ENCODE measurements at places on chromosomes 11 and 22.
A peak's percentile ranks its signal among the peaks of the same experiment; 100 is the strongest.

GRCh38 chr22:47148956-47149728 lies 386.7 kb downstream of the TBC1D22A start:
- no peak for DNase-seq

GRCh38 chr22:23138584-23139435 lies 3.0 kb downstream of the RSPH14 start:
- no peak for DNase-seq

- no peak for DNase-seq
Measured at GRCh38 chr11:44445500-44446365, 119.7 kb upstream of the CD82 start.

DNA sequence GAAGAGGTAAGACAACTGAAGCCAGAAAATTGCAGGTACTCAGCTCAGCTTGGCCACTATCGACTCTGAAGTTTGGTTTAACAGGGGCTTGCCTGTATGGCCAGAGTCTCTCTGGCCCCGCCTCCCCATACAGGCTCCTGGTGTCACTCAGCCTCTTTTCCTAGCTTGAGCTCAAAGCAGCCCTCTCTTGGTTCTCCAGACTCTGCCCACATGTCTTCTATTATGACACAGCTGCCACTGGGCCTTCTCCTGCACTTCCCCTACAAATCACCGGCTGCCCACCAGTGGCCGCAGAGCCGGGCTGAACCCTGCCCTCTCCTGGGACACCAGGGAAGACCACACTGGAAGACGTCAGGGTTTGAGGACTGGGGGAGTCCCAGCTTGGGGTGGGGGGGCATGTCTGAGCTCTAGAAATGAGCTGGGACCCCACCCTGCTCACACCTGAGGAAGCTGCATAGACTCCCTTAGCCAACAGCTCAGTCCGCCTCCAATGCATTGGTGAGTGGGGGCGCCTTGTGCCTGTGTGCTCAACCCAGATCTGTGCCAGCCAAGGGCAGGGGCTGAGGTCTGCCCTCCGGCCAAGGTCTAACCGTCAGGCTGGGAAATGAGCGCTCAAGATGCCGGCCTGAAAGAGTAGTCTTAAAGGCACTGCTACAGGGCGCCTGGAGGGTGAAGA lies 94.4 kb upstream of the LMO1 start:
- no peak for DNase-seq

DNA sequence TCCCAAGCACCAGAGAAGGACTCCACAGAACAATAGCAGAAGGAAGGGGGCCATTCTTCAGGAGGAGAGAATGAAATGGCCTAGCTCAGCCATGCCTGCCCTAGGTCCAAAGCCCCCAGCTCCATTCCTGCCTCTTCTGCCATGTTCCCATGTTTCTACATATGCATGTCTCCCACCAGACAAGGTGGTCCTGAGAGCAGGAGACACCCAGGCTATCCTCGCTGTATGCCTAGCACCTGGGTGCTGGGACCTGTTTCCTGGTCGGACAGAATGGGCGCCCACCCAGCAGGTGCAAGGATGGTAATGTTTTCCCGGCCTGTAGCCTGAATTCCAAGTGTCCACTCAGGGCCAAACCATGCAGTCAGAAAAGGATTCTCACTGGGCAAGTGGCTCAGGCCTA lies 30.2 kb upstream of the SLC35C1 start:
- DNase-seq = no peak

DNA sequence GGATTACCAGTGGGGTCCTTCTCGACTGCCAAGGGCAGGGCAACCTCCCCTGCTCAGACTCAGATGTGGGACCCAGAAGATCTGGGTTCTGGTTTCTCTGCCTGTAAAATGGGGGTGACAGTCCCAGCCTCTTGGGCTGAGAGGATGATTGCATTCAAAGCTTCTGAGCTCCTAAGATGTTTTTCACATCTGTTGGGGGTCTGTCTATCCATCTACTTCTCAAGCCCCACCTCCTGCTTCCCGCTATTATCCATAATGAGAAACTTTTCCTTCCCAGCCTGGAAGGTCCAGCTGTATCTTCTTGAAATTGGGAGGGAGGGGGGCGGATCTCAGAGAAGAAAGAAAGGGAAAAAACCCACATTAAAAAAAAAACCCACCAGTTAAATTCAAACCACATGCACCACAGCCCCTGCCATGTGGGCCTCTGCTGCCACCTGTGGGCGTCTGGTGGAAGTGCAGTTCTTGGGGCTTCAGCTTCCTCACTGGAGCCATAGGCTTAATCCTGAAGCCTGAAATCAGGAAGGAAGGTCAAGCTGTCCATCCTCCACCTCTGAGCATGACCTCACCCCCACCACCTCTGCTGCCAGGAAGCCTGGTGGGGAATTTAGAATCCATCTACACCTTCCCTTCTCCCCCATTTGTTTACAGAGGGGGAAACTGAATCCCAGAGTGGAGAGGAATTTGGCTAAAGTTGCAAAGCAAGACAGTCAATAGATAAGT lies 27.3 kb downstream of the ARHGEF17 start:
- DNase-seq = peak; percentile 86

- DNase-seq = peak; percentile 46
Measured at GRCh38 chr11:122108192-122108799, 7.7 kb downstream of the BLID start.

DNA sequence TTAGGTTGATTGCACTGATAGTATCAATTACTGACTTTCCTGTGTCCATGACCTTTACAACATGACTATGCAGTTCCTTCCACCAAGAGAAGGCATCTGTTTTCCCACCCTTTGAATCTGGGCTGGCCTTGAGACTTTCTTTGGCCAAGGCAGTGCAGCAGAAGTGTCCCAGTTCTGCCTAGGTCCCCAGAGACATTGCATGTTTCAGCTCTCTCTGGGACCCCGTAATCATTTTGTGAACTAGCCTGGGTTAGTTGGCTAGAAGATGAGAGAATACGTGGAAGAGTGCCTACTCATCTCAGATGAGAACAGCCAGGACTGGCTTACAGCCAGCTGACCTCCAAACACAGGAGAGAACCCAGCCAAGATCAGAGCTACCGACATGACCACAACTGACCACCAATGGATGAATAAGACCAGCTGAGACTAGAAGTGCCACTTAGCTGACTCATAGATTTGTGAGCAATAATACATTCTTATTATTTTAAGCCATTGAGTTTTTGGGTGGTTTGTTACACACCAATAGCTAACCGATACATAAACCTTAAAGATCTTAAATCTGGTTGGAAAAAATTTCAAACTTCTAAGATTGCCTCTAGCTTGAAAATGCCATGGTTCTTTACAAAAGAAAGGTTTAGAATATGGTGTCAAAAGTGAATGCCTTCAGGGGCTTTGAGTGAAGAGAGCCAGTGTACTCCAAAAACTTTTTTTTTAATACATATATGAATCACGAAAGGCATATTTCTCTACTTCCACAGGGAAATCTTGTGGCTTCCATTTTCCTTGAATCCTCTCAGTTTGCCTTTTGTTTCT lies 145.2 kb downstream of the FBXO7 start:
- DNase-seq = no peak

DNA sequence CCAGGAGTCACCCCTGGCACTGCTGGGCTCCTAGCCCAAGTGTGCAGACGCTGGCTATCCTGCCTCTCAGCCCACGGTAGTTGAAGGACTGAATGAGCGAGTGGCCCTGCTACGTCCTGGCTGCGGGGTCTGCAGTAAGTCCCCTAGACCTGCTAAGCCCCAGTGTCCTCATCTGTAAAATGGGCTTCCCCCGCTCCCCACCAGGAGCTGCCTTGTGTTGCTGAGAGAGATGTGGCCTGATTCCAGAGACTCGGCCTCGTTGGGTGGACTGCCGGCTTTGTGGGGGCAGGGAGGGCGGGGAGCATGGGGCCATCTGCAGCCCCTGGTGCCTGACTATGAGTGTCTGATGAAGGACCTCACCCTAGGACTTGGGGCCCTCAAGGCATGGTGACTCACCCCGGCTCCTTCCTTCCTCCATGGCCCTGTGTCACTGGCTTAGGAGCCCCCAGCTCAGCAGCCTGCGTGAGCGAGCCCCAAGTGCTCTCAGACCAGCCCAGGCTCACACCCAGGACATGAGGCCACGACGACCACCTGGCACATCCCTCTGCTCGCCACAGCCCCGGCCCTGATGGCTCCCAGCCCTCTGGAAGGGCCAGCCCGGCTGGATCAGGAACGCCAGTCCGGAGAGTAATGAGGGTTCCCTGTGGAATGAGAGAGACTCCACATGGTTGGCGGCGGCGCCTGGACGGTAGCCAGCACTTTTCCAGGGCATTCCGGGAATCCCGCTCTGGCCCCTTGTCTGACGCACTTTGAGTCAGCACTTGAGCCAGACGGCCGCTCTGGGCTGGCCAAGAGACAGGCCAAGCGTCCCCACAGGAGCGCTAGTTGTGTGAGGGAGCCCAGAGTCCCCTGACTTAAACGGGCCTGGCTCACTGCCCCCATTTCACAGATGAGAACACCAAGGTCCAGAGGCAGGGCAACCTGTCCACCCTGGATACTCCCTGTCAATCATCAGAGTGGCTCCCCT lies 50.5 kb upstream of the SHISAL1 start:
- no peak for DNase-seq

- DNase-seq = no peak
Measured at GRCh38 chr22:23375031-23375827, 194.9 kb downstream of the BCR start.

DNA sequence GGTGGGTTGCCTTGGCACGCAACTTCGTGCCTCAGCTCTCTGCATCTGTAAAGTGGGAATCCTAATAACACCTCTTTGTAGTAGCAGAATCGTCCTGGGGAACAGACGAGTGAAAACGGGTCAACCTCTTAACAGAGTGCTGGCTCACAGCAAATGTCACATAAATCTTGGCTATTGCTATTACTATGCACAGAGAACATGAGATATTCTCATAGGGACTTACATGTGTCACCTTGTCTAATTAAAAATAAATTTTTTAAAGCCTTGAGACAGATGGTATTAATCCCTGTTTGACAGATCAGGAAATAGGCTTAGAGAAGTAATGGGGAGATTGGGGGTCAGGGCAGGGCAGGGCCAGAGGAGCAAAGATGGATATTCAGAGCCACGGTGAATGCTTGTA lies 44.3 kb upstream of the IGSF9B start:
- DNase-seq = no peak

DNA sequence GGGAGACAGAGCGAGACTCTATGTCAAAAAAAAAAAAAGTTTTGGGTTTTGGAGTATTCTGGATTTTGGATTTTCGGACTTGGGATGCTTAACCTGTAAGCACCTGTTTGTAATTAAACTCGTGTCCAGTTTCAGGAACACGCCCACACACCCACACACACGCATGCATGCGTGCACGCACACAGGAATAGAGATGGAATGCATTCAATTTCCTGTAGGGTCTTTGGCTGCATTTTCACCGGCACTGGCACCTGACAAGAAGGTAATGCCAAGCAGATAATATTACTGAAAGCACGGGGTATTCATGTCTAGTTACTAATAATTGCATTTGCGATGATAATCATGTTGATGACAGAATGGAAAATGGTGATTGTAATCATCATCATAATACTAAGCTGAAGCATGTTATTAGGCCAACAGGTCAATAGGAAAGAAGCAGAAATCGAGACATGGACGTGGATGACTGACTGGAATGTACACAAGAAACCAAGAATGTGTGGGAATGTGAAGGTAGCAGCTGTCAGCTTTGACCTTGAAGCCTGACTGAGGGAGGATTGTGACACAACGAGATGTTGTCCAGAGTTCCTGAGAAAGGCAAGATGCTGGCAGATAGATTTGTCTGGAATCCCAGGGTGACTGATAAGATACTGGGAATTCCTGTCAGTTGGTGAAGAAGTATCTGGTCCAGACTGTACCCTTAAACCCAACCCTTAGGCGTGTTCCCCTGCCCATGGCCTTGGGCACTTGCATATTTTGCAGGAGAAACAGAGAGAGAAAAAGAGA lies 108.6 kb downstream of the SYN3 start:
- no peak for DNase-seq

DNA sequence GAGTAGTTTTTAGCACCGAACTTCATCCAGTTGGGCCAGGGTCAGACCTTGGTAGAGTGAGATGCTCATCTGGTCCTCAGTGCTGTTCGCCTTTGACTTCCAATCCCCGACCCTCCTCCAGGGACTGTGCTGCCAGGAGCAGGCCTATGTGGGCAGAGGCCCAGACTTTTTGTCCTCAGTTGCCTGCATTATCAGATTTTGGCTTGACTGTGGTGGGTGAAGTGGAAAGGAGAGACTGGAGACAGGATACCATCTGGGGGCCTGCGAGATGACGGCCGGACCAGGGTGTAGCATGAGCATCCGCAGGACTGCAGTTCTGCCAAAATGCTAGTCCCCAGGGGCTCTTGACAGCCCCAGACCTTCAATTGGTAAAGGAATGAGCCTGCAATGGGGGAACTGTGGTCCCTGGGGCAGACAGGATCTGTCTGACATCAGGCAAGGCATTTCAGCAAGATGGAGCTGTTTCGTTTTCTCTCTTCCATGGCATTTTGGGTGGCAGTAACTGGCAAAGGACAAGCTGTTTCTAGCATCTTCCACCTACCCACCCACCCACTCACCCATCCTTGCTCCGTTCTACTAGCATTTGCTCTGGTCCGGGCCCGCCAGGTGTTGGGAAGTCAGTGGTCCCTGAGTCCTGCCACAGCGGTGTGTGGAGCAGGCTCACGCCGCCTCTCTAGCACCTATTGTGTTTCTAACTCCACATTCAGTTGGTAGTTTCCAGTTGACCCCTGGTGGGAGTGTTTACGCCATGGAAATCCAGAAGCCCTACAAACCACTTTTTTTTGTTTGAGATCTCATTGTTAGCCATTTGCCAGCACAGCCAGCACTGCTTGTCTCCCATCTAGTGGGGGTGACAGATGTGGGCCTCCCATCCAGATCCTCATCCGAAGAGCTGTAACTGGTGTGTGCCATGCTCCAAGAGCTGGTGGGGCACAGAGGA lies 53.5 kb downstream of the OTOG start:
- DNase-seq = no peak

- DNase-seq = no peak
Measured at GRCh38 chr11:69067200-69067599, 18.5 kb downstream of the TPCN2 start.

DNA sequence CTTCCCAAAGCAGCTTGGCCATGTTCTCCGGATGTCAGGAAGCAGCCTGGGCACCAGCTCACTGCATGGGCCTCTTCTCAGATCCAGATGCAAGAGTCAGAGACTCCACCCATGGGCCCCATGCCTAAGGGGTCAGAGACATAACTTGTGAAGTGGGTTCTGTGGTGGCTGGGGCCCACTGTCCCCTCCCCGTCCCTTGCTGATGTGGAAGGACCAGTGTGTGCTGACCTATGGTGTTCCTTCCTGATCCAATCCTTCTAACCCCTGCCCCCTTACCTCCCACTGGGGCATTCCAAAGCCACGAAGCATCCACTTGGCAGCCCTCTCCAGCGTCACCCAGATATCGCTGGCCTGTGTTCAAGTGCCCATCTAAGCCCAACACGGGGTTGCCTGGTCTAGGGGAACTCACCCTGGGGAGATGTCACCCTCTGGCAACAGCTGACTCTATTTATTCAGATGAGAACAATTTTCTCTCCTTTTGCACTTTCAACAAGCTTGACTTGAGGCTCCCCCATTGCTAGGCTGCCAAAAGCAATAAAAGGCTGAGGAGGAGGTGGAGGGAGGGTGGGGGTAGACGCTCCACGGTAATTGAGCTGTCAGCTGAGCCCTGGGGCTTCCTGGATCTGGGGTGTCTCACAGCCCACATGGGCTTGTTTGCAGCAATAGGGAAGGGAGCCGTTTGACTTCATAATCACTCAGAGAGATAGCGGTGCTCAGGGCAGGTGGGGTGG lies 158.5 kb downstream of the ADAMTS15 start:
- DNase-seq = no peak

GRCh38 chr11:11478687-11479086 lies 125.6 kb upstream of the CSNK2A3 start:
- no peak for DNase-seq

- peak; percentile 96 for DNase-seq
Measured at GRCh38 chr22:38755911-38756532, at the start of gene SUN2. TSS of gene SUN2 (minus strand) at chr22:38755998. CDS start at chr22:38752628, 3,370 bp downstream.

GRCh38 chr11:36073411-36074203 lies 129.7 kb downstream of the LDLRAD3 start:
- no peak for DNase-seq
